ENCODE measurements at places on chromosomes 7 and 10.
A peak's percentile ranks its signal among the peaks of the same experiment; 100 is the strongest.

- no peak for DNase-seq
Measured at GRCh38 chr10:132992433-132993215, 50.3 kb upstream of the CFAP46 start.

DNA sequence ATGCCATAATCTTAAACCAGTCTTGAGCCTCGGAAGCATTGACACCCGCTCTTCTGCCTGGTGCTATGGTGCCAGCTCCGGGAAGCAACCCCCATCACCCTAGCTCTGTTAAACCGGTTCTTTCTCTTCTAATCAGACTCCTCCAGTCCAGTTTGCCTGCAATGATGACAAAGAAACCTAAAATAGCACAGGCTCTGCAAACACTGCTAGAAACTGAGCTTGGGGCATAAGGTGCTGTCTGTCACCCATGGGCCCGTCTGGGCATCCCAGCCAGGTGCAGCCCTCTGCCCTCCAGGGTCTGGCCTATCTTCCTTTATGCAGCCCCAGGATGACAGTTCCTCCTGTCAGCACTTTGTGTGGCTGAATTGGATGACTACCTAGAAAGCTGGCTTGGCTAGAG, 14.2 kb upstream of the CAMK2G start:
- no peak for DNase-seq

DNA sequence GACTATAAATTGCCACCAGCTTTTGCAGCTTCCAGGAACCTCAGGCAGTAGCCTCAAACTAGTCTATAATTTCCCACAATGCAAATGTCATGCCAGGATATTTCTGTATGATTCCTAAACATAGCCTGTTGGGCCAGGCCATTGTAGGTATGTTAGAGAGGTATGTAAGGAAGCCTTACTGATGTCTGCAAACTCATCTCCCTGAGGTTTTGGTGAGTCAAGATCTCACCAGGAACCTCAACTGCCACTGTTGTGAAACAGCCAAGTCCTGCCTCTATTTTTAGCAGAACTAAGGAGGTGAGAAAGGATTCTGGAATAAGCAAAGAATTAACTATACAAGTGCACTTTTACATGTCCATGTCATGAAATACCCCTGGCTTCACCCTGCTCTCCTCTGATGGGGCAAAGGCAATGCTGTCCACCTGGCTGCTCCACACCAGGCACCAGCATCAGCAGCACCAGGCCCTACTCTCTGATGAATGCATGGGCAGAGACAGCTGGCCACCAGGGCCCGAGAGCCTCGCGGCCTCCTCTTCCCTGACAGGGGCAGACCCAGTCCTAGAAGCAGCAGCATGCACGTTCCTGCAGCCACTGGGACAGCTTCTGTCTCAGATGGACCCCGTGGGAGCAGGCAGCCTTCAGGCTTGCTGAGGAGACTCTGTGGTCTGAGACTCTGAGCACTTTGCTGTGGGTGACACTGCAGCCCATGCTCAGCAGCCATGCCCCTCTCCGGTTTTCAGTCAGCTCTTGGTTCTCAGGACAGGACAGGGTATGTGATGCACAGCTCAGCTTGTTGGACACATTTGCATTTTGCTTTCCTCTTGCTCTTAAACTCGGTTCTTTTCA, 147.3 kb downstream of the ZMYND11 start:
- no peak for DNase-seq

GRCh38 chr10:70544431-70545340, 57.9 kb downstream of the PRF1 start:
- DNase-seq: no peak

- no peak for DNase-seq
Measured at GRCh38 chr7:43768201-43768886, 9.9 kb downstream of the BLVRA start.

- no peak for DNase-seq
Measured at GRCh38 chr7:423312-424260, 96.1 kb downstream of the PDGFA start.

DNA sequence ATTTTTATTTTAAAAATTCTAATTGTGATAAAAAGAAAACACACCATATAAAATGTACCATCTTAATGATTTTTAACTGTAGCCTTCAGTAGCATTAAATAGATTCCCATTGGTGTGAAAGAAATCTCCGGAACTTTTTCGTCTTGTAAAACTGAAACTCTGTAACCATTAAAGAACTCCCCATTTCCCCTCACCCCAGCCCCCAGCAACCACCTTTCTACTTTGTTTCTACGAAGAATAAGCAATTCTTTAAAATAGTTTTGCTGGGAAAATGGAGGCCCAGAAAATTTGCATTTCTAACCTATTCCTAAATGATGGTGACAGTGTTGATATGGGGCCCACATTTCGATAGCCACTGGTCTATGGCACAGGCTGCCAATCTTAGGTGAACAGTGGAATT, 305.4 kb upstream of the PFKP start:
- DNase-seq: no peak

DNA sequence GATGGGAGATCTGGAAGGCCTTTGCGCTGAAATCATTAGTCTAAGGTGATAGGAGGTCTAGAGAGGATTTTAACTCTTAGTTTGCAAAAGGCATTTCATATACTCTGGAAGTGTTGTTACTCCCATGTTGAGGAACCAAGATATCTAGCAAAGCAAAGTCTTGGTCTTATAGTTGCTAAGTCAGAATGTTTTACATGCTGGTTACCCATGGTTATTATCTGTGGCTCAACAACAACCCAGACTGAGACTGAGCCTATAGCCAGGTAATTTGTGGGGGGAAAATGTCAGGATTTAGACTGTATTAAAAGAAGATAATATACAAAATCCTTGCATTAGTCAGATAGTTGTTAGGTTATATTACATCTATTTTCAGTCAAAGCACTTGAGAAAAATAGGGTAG, 50.9 kb downstream of the LSMEM1 start:
- no peak for DNase-seq

DNA sequence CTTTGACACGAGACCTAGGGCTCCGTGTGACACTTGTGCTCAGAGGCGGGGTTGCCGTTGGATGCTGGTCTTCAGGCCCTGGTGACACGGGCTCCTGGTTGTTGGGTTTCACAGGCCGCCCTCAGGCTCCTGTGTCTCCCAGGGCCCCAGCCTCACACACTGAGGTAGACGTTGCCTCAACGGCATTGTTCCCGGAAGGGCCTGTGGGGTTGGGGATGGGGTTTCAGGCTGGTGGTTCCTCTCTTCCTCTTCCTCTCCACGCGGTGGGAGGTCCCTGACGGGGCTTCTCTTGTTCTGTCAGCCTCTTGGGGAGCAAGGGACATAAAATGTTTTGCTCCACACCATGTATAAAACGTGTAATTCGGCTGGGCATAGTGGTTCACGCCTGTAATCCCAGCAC, 125.1 kb downstream of the TRRAP start:
- no peak for DNase-seq

GRCh38 chr10:102815790-102816549, 21.2 kb downstream of the CYP17A1 start:
- DNase-seq: peak; percentile 60

- DNase-seq: no peak
Measured at GRCh38 chr7:158531661-158532060, 56.0 kb downstream of the PTPRN2 start.

DNA sequence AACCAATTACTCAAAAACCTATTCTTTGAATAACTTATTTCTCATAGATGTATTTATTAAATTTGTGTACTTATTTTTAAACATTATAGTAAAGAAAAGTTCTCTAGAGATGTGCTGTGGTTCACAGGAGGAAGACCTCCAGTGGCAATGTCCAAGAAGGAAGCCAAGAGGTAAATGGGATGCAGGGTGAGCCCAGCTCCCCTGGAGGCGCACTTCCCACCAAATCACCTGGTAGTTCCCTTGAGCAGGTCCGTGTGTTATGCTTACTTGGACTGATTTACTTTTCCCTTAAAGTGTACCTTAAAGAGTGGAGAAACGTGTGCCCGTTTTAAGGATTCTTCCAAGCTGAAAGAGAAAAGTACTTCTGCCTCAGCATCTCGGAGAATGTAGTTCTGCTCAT, 55.3 kb downstream of the PAXIP1 start:
- no peak for DNase-seq

- peak; percentile 83 for DNase-seq
Measured at GRCh38 chr10:43648398-43649184, at the start of gene ZNF32. TSS of gene ZNF32 (minus strand) at chr10:43648881. CDS start at chr10:43646133, 2,748 bp downstream.

- no peak for DNase-seq
Measured at GRCh38 chr7:7529328-7529727, 6.3 kb downstream of the COL28A1 start.

- DNase-seq: no peak
Measured at GRCh38 chr7:43767311-43767710, 8.8 kb downstream of the BLVRA start.

DNA sequence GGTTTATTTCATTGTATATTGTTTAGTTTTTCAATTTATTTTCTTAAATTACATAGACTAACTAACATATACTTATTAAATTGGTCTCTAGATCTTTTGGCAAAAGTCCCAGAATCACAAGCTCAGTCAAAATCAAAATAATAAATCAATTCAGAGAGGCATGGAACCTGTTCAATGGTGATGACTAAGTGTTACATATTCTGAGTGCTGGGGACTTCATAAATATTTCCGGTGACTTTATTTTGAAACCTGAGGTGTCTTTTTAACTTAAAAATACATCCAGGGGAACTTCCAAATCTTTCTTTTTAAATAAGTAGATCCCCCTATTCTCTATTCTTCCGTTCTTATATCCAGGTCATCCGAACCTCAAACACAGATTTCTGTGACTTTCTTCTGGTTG, 89.6 kb upstream of the ZNF804B start:
- no peak for DNase-seq

GRCh38 chr7:36506820-36507219, 117.2 kb downstream of the ANLN start:
- DNase-seq: no peak

GRCh38 chr10:129033790-129034272, 433.2 kb upstream of the MGMT start:
- no peak for DNase-seq

DNA sequence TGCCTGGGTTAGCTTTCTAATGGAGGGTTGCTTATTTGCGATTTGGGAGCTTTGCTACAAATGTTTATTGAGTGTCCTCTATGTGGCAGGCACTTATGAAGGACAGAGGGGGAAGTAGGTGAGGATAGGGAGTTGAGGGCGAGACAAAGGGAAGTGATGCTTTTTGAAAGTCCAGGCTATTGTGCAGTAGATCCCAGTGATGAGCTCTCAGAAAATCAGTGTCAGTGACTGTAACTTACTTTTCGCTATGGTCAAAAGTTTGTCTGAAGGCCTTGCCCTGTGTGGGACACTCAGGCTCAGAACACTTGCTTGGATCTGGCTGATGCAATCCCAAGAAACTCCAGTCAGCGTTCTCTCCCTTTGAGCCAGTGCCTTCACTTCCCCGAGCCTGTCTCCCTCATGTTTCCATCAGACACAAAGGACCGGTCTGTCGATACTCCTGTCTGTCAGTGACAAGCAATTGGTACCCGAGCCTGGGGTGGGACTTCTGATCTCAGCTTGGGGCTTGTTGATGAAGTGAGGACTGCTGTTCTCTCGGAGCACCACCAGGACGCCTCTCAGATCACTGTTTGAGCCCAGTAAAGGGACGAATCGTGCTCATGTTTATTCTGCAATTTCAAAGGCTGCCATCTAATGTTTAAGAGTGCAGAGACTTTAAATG, 63.1 kb upstream of the SORCS3 start:
- no peak for DNase-seq

GRCh38 chr10:78744491-78745090, 324.2 kb upstream of the ZMIZ1 start:
- no peak for DNase-seq

DNA sequence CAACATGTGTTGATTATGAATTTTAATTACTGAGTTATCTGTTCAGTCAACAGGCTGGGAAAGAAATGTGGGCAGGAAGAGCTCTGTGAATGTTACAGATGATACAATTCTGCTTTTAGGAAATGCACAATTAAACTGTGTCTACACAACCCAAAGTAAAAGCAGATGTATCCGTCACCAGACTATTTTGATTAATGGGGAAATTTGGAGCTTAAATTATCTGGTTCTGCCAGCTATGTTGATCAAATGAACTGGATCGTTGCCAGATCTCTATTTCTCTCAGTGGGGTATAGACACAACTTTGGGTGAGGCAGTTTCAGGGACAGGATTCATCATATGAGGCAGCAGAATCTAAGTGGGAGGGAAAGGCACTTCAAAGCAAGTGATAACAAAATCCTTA, 136.5 kb downstream of the NEUROD6 start:
- DNase-seq: no peak

- peak; percentile 67 for DNase-seq
Measured at GRCh38 chr10:110535958-110536891, 31.3 kb upstream of the SMC3 start.

DNA sequence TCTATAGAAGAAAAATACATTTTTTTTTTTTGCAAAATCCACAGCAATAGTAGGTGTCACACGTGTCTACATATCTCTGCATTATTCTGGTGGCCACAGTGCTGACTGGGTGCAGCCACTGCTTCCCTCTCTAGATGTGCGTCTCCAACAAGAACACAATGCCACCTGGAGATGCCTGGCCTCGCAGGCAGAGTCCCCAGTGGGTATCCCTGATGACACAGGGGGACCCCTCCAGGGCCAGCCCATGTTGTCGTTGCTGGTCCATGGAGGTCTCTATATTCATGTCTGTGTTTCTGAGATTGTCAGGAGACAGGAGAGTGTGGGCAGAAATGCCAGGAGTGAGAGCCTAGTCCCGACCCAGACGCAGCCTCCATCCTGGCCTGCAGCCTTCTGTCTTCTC, 345.9 kb upstream of the SHH start:
- DNase-seq: no peak

- no peak for DNase-seq
Measured at GRCh38 chr7:43678315-43678714, 51.0 kb downstream of the COA1 start.

DNA sequence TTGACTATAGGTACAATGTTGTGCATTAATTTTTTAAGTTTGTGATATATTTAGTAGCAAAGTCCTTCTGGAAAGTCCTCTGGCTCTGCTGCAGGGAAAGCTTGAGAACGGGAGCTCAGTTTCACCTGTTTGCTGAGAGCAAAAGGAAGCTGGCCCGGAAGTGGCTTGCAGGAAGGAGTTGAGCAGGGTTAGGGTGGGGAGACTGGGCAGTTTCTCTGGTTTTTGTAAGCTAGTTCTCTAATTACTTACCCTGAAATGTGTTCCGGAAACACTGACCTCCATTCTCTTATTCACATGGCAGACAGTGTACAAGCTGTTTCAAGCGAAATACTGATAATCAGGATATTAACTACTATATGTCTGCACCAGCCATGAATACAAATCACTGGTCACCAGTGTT, 22.3 kb downstream of the MAP3K8 start:
- no peak for DNase-seq

DNA sequence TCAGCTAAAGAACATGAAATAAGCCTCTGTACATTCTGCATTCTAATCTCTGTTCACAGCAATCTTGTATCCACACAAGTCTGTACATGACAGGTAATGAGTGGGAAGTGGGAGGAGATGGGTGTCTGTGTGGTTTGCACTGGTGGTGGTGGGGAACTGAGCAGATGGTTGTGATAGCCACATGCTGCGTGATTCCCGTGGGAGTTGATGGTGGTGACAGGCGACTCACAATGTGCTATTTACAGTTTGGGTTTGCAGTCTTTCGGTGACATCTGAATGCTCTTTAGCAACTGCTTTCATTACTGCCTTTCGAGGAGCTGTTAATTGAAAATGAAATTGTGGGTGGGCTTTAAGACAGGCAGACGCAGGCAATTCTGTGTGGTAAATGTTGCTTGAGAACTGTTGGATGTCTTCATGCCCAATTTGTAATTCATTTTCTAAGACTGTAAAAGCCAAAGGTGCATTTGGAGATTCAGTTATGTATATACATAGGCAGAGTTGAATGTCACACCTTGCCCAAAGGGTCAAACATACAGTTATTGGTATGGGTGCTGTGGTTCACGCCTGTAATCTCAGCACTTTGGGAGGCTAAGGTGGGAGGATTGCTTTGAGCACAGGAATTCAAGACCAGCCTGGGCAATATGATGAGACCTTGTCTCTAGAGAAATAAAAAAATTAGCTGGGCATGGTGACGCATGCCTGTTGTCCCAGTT, 308.2 kb downstream of the AUTS2 start:
- no peak for DNase-seq

Measured in CD4-positive, alpha-beta T cell treated with Interleukin-15 for 1 hour (primary cell).